Hepatic stellate cell (primary cell): ENCODE measurements at places on chromosomes 5 and 9.

DNA sequence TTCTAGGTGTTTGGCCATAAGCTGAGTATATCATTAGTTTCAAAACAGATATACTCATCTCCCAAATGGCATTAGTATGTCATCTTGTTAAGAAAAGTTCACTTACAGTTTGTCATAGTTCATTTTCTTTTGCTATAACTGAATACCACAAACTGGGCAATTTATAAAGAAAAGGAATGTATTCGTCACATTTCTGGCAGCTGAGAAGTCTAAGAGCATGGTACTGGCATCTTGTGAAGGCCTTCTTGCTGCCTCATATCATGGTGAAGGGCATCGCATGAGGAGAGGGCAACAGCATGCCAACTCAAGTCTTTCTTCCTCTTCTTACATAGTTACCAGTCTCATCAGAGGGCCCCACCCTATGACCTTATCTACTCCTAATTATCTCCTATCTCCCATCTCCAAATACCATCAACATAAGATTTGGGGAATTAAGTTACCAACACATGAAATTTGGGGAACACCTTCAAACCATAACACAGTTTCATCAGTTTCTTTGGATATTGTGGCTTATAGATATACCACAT is 20.4 kb upstream of the ITGA1 start:
- no peak for DNase-seq

- no peak for DNase-seq
Measured at GRCh38 chr9:83106263-83106662, 43.3 kb upstream of the RASEF start.

DNA sequence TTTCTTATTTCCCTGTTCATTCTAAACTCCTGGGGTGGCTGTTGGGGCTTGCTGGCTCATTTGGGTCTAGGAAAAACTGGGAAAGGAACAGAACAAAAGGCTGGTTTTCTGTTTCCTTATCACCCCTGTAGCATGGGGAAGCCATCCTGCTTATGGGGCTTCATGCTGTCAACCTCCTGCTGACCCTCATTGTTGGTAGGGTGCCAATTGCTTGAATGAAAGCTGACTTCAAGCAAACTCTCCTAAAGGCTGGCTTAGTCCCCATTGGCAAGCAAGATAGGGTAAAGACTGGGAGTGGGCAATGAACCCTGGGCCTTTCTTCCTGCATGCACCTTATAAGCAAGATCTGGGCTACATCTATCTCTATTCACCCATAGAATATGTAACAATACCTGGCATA is 511.6 kb downstream of the DMAC1 start:
- no peak for DNase-seq

- DNase-seq, result no peak
Measured at GRCh38 chr5:45109636-45110035, 300.9 kb downstream of the MRPS30 start.

DNA sequence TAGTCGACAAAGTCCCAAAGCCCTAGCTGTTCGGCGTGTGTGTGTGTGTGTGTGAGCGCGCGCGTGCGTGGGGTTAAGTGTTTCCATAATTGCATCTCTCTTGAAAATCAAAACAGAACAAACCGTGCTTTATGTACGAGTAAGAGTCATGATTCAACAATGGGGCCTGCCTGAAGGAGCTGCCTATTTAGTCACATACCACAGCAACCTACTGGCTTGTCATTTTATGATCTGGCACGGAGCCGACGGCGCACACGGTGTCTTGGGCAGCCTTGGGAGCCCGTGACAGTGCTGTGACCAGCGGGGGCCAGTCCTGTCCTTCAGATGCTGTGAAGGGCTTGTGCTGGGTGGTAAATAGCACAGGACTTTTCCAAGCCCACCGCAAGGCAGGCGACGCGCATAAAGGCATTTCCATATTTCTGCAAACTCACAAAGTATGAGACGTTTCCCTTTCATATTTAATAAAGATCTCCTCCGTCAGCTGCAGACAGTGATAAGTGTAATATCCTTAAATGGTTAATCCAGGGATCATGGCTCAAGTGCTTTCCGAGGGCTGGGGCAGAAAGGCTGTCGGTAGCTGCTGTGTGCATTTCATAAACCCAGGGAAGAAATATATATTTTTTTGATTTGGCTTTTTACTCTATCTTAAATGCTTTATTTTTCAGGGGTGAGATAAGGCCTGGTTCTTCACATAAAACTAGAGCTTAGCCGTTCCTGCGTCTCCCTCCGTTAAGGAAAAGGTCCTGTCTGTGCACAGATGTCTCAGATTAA is 270.2 kb upstream of the IRX1 start:
- DNase-seq, result no peak

DNA sequence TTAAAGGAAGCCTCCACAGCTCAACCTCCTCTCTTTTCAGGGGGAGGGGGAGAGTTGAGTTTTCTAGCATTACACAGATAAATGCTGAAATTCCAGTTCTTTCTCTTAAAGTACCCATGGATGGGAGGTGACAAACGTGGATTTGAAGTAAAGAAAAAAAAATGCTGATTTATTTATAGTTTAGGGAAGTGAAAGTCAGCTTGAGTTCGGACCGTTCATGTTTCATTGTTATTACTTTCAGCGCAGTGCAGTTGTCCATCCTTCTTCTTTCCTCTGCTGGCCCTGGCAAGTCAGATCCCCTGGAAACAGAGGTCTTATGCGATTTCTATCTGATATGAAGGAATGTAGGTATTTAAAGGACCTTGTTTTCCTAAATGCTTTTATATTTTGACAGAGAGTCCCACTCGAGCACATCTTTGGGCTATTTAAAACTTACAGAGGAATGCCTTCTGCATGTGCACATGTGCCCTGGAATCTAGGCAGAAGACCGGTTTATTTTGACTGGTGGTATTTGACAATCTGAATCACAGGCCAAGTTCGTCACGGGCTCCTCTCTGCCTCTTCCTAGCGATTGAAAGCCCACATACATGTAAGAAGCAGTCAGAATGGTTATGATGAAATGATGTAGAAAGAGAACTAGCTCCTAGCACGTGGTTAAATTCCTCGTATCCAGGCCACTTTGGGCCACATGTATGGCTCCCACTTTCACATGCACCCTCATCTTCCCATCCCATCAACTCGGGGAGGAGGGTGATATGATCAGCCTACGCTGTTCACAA is 385.2 kb upstream of the KLF4 start:
- no peak for DNase-seq

- no peak for DNase-seq
Measured at GRCh38 chr5:134507452-134507851, 18.0 kb upstream of the JADE2 start.

- no peak for DNase-seq
Measured at GRCh38 chr9:79694208-79694607, 122.4 kb downstream of the TLE4 start.

- DNase-seq, result no peak
Measured at GRCh38 chr5:18491349-18491748, 857.1 kb downstream of the TAF11L14 start.

DNA sequence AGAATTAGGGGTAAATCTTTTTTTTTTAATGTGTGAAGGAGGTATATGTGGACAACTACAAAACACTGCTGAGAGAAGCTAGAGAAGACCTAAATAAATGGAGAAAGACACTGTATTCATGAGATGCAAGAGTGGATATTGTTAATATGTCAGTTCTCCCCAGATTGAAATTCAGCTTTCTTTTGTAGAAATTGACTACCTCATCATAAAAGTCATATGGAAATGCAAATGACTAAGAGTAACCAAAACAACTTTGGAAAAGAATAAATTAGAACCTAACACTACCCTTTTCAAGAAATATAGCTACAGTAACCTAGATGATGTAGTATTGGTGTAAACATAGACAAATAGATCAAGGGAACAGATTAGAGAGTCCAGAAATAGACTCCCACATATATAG is 400.7 kb downstream of the ADGRV1 start:
- no peak for DNase-seq

DNA sequence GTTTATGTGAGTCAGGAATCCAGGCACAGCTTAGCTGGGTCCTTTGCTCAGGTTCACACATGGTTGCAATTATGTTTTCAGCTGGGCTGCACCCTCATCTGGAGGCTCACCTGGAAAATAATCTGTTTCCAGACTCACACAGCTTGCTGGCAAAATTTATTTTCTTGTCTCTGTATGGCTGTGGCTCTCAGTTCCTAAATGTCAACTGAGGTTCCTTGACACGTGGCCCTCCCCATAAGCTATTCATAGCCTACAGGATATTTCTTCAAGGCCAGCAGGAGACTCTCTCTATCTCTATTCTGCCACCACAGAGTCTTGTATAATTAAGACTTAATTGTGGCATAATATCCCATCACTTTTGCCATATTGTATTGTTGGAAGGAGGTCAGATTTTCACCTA is 732.0 kb downstream of the CDH18 start:
- DNase-seq, result no peak
